Muscle of leg (tissue), 16 donors: ENCODE measurements at places on chromosomes 5 and 9.
A peak's percentile ranks its signal among the peaks of the same experiment; 100 is the strongest.

DNA sequence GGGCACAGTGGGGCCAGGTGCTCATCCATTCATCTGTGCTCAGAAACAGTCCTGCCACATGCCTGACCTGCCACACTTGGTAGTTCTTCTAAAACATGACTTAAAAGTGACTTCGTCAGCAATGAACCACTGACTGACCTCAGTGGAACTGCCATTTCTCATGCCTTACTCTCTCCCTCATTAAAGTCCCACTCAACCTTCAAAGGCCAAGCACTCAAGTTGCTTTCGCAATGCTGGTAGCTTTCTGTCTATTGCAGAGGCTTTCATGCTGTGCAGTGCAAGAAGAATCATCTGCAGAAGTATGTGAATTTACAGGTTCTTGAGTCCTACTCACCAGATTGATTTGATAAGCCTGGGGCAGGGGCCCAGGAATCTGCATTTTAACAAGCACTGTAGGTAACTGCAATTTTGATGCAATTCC, 23.9 kb downstream of the B4GALT1 start:
- no peak overlapping the region for H3K27ac ChIP-seq
- no peak overlapping the region for H3K4me3 ChIP-seq
- DNase-seq: no peak
- H3K36me3 ChIP-seq: no peaks in the 10 kb centered on the region

DNA sequence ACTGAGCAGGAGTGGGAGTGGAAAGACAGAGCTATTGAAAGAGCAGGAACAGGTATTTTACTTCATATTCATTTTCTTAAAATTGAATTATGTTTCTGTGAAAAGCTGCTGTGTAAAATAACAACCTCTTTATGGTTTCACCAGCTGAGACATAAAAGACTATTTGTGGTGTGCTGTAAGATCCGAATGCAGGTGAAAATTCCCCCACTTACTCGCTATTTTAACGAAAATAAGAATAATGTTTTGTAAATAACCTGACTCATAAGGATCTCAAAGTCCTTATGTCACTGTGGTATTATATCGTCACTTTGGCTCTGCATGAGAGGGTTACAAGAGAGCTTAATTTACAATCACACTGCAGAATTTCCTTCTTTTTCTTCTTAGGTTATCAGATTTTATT, 65.3 kb upstream of the NFIB start:
- no peak overlapping the region for H3K27ac ChIP-seq
- H3K27me3 ChIP-seq: no peaks in the 10 kb centered on the region
- H3K4me3 ChIP-seq: no peak overlapping the region
- no peak for DNase-seq

- no peaks in the 10 kb centered on the region for H3K27me3 ChIP-seq
- no peaks in the 10 kb centered on the region for H3K4me1 ChIP-seq
- peak; percentile 89 for DNase-seq
- H3K4me3 ChIP-seq: no peak overlapping the region
- H3K27ac ChIP-seq: peak overlapping the region; percentile 64
- peaks cover 5% of the 10 kb centered on the region for H3K36me3 ChIP-seq
These were observed 167.8 kb downstream of the PAM start for GRCh38 chr5:102922799-102923477.

DNA sequence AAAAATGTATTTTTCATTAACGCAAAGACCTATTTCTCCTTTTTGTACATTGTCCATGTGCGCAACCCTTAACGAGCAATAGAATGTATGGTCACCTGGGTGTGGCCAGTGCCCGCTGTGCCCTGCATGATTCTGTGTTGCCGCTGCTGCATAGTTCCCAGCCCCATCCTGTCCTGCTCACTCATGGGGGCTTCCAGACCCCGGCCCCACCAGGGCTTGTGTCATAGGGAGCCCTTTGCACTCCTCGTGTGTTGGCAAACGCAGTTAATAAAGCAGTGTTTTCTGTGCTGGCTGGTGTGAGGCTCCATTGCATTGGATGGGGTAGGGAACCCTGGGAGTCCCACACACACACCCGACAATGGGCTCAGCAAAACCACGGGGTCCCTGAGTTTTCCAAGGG, 49.7 kb downstream of the SAR1B start:
- H3K27me3 ChIP-seq: no peaks in the 10 kb centered on the region
- no peak overlapping the region for H3K27ac ChIP-seq
- DNase-seq: no peak
- H3K4me1 ChIP-seq: no peaks in the 10 kb centered on the region
- H3K36me3 ChIP-seq: no peaks in the 10 kb centered on the region

- peaks cover 6% of the 10 kb centered on the region for H3K4me1 ChIP-seq
- no peaks in the 10 kb centered on the region for H3K36me3 ChIP-seq
- no peak for DNase-seq
- no peak overlapping the region for H3K4me3 ChIP-seq
- H3K27me3 ChIP-seq: no peaks in the 10 kb centered on the region
- no peak overlapping the region for H3K27ac ChIP-seq
These were observed 170.4 kb downstream of the TTC39B start for GRCh38 chr9:15136646-15137045.

DNA sequence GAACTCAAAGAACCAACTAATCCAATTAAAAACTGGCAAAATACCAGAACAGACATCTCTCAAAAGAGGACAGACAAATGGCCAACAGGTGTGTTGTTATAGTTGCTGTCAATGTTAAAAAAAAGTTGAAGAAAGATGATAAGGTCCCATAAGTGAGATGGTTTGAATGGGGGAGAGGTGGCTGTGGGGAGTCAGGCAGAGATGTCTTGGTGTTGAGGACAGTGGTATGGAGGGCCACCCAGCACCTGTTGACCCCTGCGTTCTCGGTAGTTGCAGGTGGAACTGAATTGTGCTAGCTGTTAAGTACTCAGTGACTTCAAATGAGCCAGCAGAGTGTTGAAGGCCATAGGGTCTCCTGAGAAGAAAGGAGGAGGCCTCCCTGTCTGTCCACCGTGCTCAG, 55.9 kb upstream of the PITX1 start:
- peaks cover 10% of the 10 kb centered on the region for H3K27me3 ChIP-seq
- H3K27ac ChIP-seq: no peak overlapping the region
- no peak for DNase-seq
- H3K4me3 ChIP-seq: no peak overlapping the region

GRCh38 chr9:14296495-14297113, 17.3 kb downstream of the NFIB start:
- no peak overlapping the region for H3K27ac ChIP-seq
- H3K4me3 ChIP-seq: no peak overlapping the region
- no peak for DNase-seq
- H3K36me3 ChIP-seq: peaks cover 8% of the 10 kb centered on the region
- H3K4me1 ChIP-seq: peaks cover 19% of the 10 kb centered on the region

DNA sequence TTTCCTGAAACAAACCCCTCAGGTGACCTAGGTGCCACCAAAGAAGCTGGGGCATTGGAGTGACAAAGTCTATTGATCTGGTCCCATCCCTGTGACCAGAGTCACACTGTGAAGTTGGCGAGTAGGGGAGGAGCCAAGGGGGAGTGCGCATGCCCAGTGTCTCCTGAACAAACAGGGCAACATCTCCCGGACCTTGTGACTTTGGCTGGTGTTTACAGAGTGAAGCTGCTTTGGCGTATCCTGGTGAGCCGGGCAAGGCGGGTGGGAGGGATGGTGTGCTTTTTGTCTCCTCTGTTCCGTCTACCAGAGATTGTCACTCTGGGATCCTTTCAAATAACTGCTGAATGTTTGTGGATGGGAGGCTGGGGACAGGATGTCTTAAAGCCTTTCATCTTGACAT, 204.5 kb downstream of the HSPA4 start:
- no peak for DNase-seq
- no peaks in the 10 kb centered on the region for H3K36me3 ChIP-seq
- no peak overlapping the region for H3K4me3 ChIP-seq
- H3K27ac ChIP-seq: no peak overlapping the region
- H3K27me3 ChIP-seq: no peaks in the 10 kb centered on the region

DNA sequence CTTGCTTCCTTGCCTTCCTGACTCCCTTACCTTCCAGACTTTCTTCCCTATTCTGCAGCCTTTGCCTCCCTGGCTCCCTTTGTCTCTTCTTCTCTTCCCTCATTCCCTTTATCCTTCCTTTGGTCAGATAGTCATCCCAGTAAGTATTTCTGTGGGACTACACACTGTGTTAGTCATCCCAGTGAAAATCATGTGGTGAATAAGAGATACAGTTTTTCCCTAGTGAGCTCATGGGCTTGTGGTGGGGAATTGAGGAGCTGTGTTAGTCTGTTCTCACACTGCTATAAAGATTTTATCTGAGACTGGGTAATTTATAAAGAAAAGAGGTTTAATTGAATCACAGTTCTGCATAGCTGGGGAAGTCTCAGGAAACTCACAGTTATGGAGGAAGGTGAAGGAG, 109.8 kb upstream of the EDIL3 start:
- H3K27ac ChIP-seq: no peak overlapping the region
- H3K4me1 ChIP-seq: no peaks in the 10 kb centered on the region
- H3K4me3 ChIP-seq: no peak overlapping the region
- no peak for DNase-seq
- H3K36me3 ChIP-seq: no peaks in the 10 kb centered on the region

- peak; percentile 20 for DNase-seq
- H3K4me1 ChIP-seq: peaks cover 8% of the 10 kb centered on the region
- peak overlapping the region; percentile 98 for H3K4me3 ChIP-seq
- peaks cover 10% of the 10 kb centered on the region for H3K27me3 ChIP-seq
These were observed 800 bp upstream of the AP3B1 start for GRCh38 chr5:78295035-78295961.

GRCh38 chr9:115350548-115350947, 232.6 kb upstream of the TNC start:
- H3K4me1 ChIP-seq: no peaks in the 10 kb centered on the region
- no peak overlapping the region for H3K4me3 ChIP-seq
- H3K36me3 ChIP-seq: no peaks in the 10 kb centered on the region
- no peak overlapping the region for H3K27ac ChIP-seq
- no peaks in the 10 kb centered on the region for H3K27me3 ChIP-seq
- no peak for DNase-seq

DNA sequence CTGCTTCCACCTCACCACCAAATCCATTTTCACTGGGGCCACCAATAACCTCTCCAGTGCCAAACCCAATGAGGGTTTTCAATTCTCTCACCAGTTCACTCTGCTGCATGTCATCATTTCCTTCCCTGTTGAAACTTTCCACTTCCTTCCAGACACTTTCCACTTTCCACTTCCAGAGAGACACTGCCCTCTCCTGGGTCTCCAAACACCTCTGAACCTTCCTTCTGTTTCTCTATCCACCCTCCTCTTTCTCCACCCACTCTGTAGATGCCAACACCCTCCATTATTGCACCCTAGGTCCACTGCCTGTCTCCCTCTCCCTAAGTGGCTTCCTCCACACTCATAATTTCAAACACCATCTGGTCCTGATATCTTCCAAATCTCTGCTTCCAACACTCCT, 39.6 kb downstream of the PDE6A start:
- no peaks in the 10 kb centered on the region for H3K27me3 ChIP-seq
- H3K27ac ChIP-seq: no peak overlapping the region
- H3K4me3 ChIP-seq: no peak overlapping the region

DNA sequence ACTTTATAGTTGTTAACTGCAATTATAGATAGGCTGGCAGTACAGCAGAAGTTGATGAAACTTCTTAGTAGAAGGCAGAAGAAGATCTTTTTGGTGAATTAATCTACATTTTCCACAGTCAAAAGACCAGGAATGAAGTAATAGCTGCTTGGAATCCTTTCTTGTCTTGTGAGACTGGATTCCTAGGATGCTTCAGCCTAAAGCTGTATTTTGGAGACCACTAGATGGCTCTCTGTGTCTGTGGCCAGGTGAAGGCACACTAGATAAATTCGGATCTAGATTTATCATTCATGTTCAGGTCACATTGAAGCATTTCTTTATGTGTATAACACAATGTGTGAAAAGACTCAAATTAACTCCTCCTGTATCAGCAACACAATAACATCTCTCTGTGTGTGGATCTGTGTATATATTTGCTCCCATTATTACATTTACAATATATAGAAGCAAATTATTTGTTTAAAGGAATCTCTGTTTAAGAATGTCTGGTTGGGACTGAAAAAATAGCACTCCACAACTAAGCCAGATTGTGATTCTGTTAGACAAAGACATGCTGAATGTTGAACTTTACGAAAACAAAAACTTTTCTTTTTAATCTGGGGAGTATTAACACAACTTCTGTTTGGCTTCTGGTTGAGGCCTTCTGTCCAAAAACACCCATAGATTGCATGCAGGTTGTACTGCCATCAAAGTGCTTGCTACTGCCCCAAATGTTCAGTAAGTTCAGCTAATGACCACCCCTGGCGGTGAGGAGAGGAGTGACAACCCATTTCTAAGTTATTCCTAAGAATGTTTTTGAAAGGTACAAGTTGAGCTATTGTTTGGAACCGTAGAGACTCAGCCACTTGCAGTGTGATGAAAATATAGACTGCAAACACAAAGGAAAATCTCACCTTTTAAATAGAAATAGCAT, 10.6 kb downstream of the GRIN3A start:
- DNase-seq: peak; percentile 75
- no peaks in the 10 kb centered on the region for H3K36me3 ChIP-seq
- H3K27me3 ChIP-seq: no peaks in the 10 kb centered on the region

- DNase-seq: no peak
- H3K4me3 ChIP-seq: no peak overlapping the region
- no peaks in the 10 kb centered on the region for H3K4me1 ChIP-seq
- no peaks in the 10 kb centered on the region for H3K36me3 ChIP-seq
These were observed 4.8 kb downstream of the S100Z start for GRCh38 chr5:76854644-76855043.

DNA sequence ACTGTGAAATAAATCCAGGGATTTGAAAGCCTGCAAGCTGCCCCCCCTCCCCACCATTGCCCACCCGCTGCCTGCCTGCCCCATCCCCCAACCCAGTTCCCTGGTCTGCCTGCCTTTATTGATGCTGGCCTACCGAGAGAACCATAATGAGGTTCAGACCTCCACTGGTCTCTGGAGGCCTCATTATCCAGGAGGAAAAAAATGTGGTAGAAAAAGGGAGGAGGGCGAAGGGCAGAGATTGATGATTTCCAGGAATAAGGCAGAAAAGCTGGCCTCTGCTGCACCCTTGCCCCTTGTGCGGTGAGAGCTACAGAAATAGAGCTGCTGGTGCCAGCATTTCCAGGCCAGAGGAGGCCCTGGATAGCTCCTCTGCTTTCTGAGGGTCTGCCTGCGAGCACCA, 216.1 kb downstream of the PAPPA start:
- H3K4me1 ChIP-seq: peaks cover 12% of the 10 kb centered on the region
- no peak for DNase-seq
- no peak overlapping the region for H3K27ac ChIP-seq
- no peaks in the 10 kb centered on the region for H3K27me3 ChIP-seq
- no peaks in the 10 kb centered on the region for H3K36me3 ChIP-seq

DNA sequence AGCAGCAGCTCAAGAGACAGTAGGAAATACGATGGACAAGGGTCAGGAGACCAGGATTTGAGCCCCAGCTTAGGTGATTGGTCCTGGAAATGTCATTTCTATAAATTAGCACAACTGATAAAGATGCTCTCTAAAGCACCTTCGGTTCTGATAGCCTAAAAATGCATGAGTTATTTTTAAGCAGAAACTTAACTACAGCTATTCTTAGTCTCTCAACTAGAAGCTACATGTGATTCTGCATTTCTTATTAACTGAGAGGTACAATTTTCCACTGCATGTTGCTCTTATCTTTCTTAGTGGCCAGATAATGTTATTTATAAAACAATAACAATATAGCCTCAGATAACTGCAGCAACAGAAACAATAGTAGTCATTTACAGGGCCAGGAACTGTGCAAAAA, 136.4 kb downstream of the GRIA1 start:
- DNase-seq: no peak
- no peaks in the 10 kb centered on the region for H3K36me3 ChIP-seq
- H3K4me3 ChIP-seq: no peak overlapping the region
- no peaks in the 10 kb centered on the region for H3K27me3 ChIP-seq
